Stimulated activated CD8-positive, alpha-beta memory T cell treated with anti-CD3 and anti-CD28 coated beads, Interleukin-15, amount 100 ng/mL, for 1 hour (primary cell): ENCODE measurements at places on chromosomes 5 and 9.

DNA sequence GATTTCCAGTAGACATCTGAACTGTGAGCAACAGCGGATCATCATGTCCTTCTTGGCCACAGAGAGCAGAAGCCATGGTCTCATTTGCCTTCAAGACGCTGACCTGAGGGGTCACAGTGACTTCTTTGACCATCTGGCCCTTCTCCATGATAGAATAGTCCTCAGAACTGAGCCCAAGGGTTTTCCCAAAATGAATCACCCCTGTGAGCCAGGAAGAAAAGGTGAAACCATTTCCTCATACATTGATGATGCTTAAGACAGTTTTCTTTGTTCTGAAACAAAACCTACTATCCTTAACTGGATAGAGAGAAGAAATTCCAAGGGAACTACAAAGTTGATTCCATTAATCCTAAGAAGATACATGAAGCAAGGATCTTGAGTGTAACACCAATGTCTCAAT, 503.9 kb downstream of the CTNND2 start:
- no peak for DNase-seq

DNA sequence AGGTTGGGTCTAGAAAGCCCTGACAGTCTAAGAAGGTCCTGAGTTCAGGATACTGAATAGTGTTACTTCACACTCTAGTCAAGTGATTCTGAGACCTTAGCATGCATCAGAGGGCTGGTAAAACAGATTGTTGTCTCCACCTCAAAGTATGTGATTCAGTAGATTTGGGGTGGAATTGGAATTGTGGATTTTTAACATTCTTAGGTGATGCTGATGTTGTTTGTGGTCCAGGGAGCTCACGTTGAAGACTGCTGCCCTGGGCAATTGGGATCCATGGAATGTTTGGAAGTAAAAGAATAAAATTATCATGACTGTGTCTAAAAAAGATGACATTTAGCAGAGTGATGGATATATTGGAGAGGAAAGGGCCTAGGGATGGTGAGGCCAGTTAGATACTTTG, 75.6 kb downstream of the VCAN start:
- DNase-seq = no peak

DNA sequence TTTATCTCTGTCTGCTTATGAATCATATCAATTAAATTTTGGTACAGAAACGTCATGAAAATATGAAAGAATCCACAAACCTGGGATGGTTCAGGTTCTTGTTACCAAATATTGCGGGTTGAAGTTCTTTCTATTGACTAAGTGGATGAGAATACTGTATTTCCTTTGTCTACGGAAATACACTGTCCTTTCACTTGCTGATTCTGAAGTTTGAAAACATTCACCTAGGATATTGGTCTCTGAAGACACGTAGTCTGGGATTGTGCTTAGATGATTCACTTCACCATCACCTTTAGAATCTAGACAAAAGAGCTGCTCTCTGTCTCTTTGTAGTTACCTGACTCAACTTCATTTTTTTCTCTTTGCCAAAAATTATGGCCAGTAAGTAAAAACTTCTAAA, 222.4 kb downstream of the FBN2 start:
- no peak for DNase-seq

GRCh38 chr9:34025062-34025461, 23.6 kb downstream of the UBAP2 start:
- no peak for DNase-seq

DNA sequence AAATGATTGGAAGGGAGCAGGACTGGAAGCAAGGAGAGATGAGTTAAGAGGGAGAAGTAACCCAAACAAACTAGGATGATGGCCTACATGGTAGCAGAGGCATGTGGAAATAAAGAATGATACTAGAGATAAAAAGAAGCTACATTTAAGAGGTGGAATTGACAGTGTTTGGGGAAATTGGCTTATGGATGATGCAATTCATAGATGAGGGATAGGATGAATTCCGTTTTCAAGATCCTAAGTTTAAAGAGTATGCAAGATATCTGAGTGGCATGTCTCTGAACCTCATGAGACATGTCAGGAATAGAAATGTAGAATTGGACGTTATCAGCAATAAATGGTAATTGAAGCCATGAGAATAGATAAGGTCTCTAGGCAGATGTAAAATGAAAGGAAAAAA, 73.6 kb downstream of the RPS23 start:
- no peak for DNase-seq

DNA sequence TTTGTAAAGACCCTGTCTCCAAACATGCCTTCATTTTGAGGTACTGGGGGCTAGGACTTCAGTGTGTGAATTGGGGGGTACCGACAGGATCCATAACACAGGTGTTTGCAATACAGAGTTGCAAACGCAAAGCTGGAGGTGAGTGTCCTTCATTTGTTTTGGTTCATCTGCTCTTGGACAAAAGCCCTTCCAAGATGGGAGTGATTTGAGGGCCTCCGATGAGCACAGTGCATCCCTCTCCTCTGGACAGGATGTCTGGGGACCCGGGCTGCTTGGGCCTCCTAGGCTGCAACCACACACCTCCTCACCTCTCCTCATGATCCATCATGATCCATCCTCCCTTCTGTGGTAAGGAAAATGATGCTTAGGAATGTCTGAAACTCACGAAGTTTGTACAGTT, 23.8 kb downstream of the FGD3 start:
- DNase-seq = no peak

- no peak for DNase-seq
Measured at GRCh38 chr9:95182854-95183563, 134.5 kb downstream of the FANCC start.

DNA sequence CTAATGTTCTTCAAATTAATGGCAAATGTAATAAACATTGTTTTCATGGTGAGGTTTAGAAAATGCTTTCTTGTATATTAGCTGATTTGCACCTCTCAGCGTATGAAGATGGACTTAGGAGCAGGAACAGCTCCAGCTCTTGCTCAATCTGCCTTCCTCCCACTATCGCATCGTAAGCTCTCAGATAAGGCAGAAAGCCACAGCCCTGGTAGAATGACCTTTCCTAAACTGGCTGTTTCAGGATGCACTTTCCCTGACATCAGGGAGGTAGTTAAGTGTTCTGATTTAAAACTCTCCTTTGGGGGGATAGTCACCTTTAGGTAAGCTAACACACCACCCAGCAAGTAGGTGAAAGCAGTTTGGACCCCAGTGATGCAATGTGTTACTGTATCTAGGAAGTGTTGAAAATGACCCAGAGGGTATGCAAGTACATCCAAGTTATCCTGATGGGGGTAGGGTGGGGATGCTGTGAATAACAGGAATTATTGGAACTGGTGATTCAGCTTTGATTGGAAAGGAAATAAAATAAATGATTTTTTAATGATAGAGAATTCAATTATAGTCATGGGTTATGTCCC, 72.3 kb downstream of the LMNB1 start:
- DNase-seq = no peak

DNA sequence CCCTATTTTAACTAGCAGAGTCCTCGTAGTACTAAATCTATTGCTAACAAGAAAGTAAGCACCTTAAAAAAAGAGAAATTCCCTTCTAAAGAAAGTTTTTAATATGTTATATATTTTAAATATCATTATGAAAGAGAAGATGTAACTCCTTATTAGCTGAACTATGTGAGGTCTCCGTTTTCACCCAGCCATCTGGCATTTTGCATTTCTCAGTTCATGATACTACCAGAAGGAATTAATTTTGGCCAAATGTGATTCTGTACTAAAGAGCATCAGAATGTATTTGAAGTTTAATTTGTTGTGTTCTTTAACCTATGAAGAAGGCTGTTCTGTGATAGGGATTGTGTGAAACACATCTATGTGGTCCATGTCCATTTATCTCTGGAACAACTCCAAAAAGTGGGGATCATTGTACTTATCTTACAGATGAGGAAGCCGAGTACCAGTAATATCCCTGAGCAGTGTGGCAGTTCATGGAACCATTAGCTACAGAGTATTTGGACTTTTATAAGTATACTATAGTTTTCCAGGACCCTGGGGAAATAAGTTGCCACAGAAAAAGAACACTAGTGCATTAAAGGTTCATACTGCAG, 29.8 kb downstream of the TNFAIP8 start:
- DNase-seq = no peak

- DNase-seq = no peak
Measured at GRCh38 chr5:138033386-138033808, 518 bp upstream of the FAM13B start.

DNA sequence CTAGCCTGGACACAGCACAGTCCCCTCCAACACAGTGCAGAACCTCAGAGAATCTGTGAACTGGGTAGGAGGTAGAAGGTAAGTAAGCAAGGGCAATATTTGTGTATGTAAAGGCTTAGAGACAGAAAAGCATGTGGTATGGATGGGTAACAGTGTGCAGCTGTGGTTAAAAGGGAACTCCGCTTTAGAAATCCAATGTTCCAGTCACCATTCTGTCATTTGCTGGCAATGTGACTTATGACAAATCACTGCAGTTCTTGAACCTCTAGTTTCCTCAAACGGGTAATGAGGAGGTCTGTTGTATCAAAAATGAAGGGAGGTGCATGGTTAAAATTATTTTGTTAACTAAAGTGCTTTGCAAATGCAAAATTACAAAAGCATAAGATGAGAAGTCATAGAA, 125.5 kb upstream of the IFNE start:
- DNase-seq = no peak

- no peak for DNase-seq
Measured at GRCh38 chr5:39742916-39743315, 318.1 kb upstream of the DAB2 start.
